Activated CD4-positive, alpha-beta T cell treated with anti-CD3 and anti-CD28 coated beads for 1 hour (primary cell): ENCODE measurements at places on chromosomes 7 and 10.
A peak's percentile ranks its signal among the peaks of the same experiment; 100 is the strongest.

GRCh38 chr10:111137587-111137986 is 60.8 kb downstream of the ADRA2A start:
- DNase-seq: no peak

- DNase-seq: no peak
These were observed 193.5 kb upstream of the NEBL start for GRCh38 chr10:21090609-21091082.

GRCh38 chr10:99945263-99945662 is 64.5 kb downstream of the DNMBP start:
- DNase-seq: no peak

- no peak for DNase-seq
These were observed 599.2 kb upstream of the PCDH15 start for GRCh38 chr10:55400075-55400849.

- DNase-seq: no peak
These were observed 54.0 kb downstream of the ASNS start for GRCh38 chr7:97818066-97818663.

DNA sequence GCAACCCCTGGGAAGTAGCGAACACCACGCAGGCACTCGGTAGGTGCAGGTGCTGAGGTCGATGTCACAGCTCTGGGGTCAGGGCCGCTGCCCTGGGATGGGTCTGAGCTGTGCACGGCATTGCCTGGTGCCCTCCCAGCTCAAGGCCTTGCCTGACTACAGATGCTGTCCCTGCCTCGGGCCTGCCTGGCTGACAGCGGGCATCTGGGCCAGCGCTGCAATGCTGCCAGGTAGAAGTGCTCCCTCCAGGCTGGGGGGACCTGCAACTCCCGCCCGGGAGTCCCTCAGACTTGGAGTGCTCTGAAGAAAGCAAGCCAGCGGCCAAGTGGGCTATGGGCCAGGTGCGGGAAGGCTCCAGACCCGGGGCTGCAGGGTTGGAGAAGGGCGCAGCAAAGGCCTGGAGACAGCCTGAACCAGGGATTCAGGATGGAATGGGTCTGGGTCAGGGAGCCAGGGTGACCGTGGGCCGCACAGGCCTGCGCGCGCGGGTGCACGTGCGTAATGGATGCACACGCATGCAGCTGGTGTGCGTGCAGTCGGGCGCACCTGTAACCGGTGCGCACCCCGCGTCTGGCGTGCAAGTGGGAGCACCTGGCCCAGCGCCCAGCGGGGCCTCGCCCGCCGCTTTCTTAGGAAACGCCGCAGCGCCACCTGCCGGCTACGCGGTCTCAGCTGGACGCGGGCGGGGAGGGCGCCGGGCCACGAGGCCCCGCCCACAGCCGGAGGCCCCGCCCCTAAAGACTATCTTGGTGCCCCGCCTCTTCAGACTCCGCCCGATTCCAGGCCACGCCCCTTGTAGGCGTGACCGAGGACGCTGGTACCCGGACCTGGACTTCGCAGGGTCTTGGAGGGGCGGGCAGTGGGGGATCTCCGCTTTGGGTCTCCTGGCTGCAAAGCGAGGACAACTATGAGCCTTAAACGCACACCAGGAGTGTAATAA is 46.7 kb downstream of the MICALL2 start:
- peak; percentile 82 for DNase-seq
